ENCODE measurements at places on chromosomes 5 and 9.

- DNase-seq: no peak
Observed at GRCh38 chr9:78325343-78325742, 28.4 kb downstream of the PSAT1 start.

DNA sequence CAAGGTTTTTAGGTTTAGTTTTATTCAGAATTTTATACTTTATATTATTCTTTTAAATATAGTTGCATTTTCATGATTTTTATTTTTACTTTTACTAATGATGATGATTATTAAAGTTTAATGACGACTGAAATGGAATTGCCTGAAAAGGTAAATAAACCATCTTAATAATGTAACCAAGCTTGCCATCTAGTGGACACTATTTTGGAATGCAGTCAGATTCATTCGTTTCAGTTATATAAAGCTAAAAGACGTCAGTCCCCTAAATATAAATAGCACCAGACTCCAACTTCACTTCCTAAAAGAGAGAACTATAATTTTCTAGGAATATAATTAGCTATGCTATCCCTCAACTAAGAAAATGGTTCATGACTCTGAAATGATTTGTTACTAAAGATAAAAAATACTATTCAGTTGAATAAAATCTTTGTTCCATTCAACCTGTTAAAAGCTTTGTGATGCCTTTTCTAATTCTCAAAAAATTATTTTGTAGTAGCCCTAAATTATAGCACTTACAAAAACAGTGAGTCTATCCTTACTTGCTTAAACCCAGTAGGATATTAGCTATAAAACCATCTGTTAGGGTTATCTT, 19.9 kb downstream of the ABITRAM start:
- DNase-seq: no peak

DNA sequence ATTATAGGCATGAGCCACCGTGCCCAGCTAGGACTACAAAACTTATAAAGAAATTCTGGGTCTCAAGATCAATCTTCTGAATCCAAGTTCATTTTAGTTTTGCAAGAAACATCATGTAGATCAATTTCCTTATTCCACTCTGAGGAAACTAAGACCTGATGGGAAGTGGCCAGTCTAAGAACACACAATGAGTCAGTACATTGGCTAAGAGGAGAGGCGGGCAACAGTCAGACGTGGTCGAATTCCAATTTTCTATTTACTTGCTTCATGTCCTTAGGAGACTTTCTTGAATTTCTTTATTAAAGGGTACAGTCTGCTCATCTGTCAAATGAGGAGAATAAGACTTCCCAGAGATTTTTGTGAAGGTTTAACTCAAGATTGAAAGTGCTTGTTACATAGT, 432.1 kb upstream of the BRINP1 start:
- no peak for DNase-seq

DNA sequence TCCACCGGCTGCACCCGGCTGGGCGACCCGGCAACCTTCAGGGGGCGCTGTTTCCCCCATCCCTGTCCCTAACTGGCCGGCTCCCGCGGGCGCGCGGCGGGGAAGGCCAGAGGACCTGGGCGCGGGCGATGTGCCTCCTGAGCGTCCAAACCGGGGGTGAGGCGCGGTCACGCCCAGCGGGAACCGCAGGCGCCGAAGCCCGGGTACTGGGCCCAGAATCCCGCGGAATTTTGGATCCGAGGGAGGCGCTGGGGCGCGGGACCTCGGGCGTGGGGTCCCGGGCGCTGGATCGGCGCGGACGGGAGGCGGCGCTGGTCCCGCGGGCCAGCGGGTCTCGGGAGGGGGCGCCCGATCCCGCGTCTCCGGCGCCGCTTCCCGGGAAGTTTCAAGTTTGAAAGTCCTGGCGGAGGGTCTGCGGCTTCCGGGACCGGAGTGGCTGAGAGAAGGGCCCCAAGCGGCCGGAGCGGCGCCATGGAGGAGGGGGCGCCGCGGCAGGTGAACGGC, at the start of gene PKN3:
Gene PKN3 (plus strand): TSS at position 59 of the 504 bp plus-strand sequence. CDS start 413 bp downstream, at position 472.
- peak; percentile 68 for DNase-seq

DNA sequence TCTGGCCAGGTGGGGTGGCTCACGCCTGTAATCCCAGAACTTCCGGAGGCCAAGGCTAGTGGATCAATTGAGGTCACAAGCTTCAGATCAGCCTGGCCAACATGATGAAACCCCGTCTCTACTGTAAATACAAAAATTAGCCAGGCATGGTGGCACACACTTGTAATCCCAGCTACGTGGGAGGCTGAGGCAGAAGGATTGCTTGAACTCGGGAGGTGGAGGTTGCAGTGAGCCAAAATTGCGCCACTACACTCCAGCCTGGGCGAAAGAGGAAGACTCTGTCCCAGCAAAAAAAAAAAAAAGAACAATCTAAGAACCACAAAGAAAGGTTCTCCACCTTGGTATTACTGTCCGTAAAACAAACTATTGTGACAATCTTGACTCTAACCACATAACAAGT, 9.7 kb downstream of the MYO10 start:
- no peak for DNase-seq

- DNase-seq: no peak
Observed at GRCh38 chr5:162996053-162996452, 441.3 kb upstream of the CCNG1 start.

DNA sequence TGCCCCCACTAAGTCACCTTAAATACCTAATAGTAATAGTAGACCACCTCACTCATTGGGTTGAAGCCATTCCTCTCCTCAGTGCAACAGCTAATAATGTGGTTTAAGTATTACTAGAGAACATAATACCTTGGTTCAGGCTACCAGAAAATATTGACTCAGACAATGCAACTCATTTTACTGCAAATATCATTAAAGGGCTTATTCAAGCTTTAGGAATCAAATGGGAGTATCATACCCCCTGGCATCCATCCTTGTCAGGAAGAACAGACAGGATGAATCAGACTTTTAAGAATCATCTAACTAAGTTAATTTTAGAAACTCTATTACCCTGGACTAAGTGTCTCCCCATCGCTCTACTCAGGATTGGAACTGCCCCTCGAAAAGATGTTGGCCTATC, 6.8 kb upstream of the RNF180 start:
- DNase-seq: no peak

- no peak for DNase-seq
Observed at GRCh38 chr5:149062371-149063016, 368 bp downstream of the SH3TC2 start.

DNA sequence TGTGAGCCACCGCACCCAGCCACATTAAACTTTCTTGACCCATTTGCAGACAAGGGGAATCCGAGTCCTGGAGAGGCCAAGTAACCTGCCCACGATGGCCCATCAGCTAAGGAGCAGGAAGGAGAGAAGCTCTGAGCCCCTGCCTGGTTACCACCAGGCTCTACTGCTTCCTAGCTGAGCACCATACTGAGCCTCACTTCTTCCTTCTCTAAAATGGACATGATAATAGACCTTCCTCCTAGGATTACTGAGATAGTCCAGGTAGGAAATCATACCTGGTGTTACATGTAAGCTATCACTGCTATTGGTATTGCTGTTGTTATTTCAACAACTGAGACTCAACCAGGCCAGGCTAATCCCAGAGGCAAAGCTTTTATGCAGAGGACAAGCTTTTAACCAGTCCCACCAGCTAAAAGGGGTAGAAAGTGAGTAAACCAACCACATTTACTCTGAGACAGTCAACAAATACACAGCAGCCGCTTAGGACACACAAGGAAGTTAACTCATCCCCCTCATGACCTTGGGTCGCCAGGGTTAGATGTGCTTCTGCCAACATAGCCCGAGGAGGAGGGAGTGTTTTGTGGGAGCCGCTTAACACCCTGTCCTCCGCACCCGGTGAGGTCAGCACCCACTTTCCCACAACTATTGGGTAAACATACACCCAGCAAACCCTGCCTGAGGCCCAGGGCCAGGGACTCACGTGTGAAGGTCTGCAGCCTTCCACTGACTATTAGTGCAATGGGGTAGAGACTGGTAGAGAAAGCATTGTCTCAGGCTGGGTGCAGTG, 20.6 kb upstream of the PTGES start:
- no peak for DNase-seq

GRCh38 chr5:72860499-72860898, 44.0 kb downstream of the TNPO1 start:
- no peak for DNase-seq

GRCh38 chr5:83547161-83547560, 75.6 kb downstream of the VCAN start:
- DNase-seq: no peak

GRCh38 chr9:77594963-77595362, 53.2 kb downstream of the GNA14 start:
- DNase-seq: no peak

- DNase-seq: no peak
Observed at GRCh38 chr5:149063896-149064478, 1.1 kb upstream of the SH3TC2 start.

DNA sequence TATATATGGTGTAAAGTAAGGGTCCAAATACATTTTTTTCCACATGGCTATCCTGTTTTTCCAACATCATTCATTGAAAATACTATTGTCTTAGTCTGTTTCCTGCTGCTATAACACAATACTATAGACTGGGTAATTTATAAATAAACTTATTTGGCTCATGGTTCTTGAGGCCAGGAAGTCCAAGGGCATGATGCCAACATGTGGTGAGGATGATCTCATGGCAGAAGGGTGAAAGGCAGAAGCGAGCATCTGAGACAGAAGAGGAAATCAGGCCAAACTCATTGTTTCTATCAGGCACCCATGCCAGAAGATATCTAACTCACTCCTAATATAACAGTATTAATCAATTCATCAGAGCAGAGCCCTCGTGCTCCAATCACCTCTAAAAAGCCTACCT, 42.6 kb downstream of the ANKRD55 start:
- DNase-seq: no peak

DNA sequence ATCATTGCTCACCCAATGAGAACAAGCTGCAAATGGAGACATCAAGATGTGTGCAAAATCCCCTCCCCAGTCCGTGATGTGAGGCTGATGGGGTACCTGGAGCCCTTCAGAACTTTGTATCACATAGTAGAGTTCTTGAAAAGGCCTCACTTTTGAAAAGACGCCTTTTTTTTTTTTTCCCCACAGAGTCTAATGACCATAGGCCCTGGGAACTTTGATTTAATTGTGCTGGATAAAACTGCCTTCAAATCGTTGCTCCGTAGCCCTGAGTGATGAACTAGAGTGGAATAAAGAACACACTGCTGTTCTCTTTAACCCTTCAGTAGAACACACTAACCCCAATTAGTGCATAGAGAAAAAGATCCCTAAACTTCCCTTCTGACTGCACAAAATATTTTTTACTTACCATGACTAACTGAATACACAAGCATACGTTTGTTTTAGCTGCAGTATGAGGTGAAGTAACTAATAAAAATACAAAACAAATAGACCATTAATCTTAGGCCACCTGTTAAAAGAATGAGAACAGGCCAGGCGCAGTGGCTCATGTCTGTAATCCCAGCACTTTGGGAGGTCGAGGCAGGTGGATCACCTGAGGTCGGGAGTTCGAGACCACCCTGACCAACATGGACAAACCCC, 15.1 kb downstream of the PSAT1 start:
- DNase-seq: no peak

- no peak for DNase-seq
Observed at GRCh38 chr9:110971705-110972104, 66.6 kb downstream of the LPAR1 start.

DNA sequence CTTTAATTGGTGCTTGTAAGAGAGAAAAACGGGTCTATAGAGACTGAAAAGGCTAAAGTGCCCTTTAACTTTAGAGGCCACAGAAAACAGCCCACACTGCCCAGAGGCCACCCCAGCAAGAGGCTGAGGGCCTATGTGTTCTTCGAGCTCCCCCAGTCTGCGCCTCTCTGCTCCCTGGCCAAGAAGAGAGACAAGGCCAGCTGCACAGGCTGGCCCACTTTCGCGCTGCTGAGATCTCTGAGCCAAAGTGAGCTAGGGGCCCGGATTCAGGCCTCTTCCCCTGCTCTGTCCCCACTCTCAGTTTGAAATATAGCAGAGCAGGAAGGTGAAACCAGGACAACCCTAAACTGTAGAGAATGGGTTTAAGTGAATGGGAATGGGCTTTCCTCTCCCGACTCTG, 132.0 kb upstream of the TRIM32 start:
- no peak for DNase-seq

DNA sequence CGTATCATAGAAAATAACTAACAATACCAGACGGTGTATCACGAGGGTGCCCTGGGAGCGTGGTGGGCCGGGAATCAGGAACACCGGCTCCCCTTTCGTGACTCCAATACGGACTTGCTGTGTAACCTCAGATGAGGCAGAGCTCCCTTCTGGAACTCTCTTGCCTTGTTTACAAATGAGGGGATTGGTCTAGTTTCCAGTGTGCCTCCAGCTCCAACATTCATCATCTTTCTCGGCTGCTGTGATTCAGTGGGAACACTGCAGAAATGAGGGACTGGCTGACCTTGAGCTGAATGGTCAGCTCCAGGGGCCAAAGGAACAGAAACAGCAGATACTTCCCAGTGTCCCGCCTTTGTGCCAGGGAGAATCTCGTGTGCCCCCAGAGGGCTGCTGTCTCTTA, 22.6 kb upstream of the TGFBI start:
- no peak for DNase-seq

DNA sequence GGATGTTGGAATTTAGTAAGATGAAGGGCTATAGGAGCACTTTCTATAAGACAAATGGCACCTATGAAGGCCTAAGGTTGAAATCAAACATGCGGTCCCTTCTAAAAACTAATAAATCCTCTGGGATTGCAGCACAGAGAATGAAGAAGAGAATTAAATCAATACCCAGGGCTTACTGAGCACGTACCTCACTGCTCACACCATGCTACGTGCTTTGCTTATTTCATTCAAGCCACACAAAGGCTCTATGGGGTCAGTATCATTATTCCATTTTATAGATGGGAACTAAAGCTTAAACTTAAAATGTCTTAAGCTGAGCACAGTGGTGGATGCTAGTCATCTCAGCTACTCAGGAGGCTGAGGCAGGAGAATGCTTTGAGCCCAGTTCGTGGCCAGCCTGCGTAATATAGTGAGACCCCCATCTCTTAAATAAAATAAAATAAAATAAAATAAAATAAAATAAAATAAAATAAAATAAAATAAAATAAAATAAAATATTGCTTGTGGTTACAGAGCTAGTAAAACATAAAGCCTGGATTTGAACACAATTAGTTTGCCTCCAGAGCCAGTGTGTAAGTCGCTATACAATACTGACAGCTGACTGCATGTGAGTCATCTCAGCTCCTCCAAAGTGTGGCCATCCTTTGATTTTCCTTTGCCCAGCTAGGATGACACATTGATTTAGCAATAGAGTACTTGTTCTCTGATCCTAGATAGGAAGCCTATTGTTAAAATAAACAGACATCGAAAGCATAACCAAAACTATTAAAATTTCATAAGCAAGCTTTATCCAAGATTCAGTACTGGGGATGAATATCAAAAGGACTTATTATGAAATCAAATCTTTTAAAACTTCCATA, 20.9 kb upstream of the DPYSL3 start:
- DNase-seq: no peak

GRCh38 chr5:157335534-157336422, 69.9 kb downstream of the CYFIP2 start:
- no peak for DNase-seq

- DNase-seq: no peak
Observed at GRCh38 chr9:133237035-133237731, 28.1 kb upstream of the OBP2B start.

GRCh38 chr5:134509308-134510040, 16.0 kb upstream of the JADE2 start:
- no peak for DNase-seq

- DNase-seq: no peak
Observed at GRCh38 chr5:50653946-50654345, 12.5 kb upstream of the PARP8 start.

- no peak for DNase-seq
Observed at GRCh38 chr5:39337252-39337915, 26.9 kb downstream of the C9 start.

- DNase-seq: no peak
Observed at GRCh38 chr5:62149879-62150278, 156.1 kb upstream of the KIF2A start.

- DNase-seq: no peak
Observed at GRCh38 chr5:150651924-150652671, 9.0 kb upstream of the MYOZ3 start.

Measured in Caco-2 (cell line).